ENCODE measurements at places on chromosomes 4 and X. TPM values are rescaled to one million over a fixed set of nuclear protein-coding genes. Genes with fewer than 3 reads are reported as not detected.

Gene SSX4
- not detected for polyA plus RNA-seq

Gene TDO2
- polyA plus RNA-seq, result 0.75 TPM

- no peak for DNase-seq
Measured at GRCh38 chr4:148057984-148058859, 326.3 kb downstream of the ARHGAP10 start.

GRCh38 chrX:125003746-125004446 is 315.8 kb upstream of the TEX13C start:
- no peak for DNase-seq

DNA sequence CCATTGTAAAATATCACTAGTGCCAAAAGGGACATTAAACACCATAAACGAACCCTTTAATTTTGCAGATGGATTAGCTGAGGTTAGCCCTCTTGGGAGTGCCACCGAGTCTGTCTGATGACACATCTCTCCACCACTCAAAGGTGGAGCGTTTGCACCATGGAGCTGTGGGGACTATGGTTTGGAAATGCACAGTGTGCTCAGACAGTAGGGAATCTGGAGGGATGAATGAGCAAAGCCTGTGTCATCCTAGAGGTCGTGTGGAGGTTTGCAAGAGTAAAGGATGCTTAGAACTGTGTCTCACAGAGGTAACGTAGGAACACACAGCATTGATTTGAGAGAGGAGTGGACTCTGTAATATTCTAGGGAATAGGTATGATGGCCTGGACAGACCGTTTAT is 93.7 kb downstream of the CLNK start:
- DNase-seq, result no peak

GRCh38 chr4:88134536-88135355 is 23.7 kb downstream of the ABCG2 start:
- DNase-seq, result peak; percentile 82
